ENCODE measurements at places on chromosomes 5 and 9.

DNA sequence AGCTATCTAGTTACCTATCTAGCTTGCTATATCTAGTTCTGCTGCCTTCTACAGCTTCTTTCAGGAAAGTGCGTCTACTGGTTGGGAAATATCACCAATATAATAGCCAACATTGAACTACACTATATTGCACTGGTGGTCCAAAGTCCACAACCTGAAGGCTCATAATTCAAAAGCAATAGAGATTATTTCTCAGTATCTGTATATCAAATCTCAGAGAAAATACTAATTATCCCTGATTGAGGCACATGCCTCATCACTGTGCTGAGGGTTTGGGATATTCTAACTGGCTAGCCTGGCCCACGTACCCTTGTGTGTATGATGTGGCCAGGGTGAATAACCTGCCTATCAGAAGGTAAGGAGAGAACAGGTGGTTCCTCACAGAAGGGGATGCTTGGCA lies 53.8 kb downstream of the SH3RF2 start:
- DNase-seq: no peak

DNA sequence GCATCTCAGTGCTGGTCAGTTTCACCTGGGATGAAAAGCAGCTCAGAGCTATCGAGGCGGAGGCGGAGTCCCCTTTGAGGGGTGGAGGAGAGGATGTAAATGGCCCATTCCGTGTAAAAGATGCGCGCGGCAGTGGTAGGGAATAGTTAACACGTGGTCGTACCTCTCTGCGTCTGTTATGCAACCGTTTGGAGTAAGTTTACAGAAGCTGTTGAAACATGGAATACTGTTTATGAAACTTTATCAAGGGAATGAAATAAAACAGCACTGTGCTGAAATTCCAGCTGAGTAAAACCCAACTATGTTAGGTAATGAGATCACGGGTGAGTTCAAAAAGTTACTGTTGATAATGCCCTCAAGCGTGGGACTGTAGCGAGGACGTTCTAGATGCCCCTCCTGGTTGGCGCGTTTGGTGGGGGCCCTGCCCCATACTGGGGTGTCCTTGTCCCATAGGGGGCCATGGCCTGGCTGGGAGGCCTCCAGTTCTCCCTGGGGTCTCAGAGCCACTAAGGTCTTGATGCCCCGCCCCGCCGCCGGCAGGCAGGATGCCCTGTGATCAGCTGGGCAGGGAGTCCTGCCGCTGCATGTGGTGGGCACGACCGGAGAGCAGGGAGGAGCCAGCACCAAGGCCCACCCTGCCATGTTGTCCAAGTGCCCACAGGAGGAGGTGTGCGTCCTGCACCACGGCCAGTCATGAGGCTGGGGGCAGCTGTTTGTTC lies 90.9 kb downstream of the COL5A1 start:
- no peak for DNase-seq

DNA sequence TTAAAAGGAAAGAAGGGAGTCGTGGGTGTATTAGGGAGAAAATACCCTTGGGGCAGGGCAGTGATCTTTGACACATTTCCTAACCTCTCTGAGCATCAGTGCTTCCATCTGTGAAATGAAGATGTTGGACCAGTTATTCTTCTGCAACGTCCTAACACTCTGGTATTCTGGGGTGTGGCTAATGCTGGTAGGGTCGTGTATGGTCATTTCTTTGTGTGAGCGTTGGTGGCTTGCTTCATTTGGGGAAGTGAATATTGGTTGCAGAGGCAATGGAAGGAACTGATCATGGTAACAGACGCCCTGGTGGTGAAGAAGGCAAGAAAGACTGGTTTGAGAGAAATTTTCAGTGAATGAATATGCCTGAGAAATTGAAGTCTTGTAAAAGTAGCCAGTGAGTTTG lies 67.9 kb upstream of the TTC23L start:
- no peak for DNase-seq

- no peak for DNase-seq
Observed at GRCh38 chr9:21674894-21675293, 127.5 kb upstream of the MTAP start.

GRCh38 chr5:15463231-15463980 lies 36.6 kb upstream of the FBXL7 start:
- no peak for DNase-seq

GRCh38 chr5:142845402-142845921 lies 75.3 kb downstream of the ARHGAP26 start:
- DNase-seq: no peak

DNA sequence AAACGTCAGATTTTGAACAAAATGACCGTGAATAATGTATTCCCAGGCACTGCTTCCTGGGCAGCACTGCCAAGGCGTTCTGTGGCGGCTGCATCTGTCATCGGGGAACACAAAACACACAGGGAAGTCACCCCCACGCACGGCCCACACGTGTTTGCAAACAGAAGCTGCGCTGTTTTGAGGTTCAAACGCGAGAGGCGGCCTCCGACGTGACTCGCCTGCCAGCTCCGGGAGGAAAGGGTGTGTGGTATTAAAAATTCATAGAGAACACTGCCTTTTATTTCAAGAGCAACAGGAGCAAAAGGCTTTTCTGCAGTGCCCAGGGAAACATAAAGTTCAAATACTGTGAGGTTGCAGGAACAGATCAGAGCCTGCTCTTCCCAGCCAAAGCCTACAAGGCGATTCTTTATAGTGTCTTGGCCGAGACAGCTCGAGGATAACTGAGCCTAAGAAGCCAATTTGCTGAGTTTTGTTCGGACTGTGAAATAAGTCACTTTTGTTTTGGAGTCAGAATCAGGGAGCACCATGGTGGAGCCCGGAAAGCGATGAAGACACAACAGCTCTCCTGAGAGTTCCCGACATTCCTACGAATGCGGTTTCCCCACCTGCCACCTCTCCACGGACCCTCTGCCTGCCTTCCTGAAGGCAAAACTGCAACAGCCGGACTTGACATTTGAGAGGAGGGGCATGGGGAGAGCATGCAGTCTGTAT lies 115.3 kb upstream of the IRX2 start:
- DNase-seq: no peak

DNA sequence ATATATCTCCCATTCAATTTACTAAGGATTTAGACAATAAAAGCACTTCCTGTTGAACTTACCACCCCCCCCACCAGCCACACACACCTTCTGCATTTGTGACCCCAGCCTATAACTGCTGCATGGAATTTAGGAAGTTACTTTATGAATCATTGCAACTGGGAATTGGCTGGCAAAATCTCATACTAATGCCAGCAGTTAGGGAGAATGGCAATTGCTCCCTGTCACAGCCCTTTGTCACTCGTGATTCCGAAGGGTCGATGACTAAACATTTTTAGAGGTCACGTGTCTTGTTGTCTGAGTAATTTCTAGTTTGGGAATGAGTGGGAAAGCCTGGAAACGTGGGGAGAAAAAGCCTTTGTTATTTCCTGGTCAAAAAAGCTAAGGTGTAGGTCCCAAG lies 46.6 kb upstream of the PCA3 start:
- no peak for DNase-seq

DNA sequence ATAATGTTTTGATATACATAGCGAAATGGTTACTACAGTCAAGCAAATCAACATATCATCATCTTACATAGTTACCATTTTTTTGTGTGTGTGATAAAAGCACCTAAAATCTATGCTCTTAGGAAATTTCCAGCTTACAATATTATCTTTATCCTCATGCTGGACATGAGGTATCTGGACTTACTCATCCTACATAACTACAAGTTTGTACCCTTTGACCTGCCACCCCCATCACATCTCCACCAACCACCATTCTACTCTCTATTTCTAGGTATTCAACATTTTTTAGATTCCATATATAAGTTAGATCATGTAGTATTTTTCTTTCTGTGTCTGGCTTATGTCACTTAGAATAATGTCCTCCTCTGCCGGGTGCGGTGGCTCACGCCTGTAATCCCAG lies 79.9 kb downstream of the TAF11L14 start:
- no peak for DNase-seq

- DNase-seq: no peak
Observed at GRCh38 chr5:10704949-10705621, 55.9 kb downstream of the DAP start.

GRCh38 chr5:156879665-156880285 lies 29.7 kb downstream of the PPP1R2B start:
- no peak for DNase-seq

DNA sequence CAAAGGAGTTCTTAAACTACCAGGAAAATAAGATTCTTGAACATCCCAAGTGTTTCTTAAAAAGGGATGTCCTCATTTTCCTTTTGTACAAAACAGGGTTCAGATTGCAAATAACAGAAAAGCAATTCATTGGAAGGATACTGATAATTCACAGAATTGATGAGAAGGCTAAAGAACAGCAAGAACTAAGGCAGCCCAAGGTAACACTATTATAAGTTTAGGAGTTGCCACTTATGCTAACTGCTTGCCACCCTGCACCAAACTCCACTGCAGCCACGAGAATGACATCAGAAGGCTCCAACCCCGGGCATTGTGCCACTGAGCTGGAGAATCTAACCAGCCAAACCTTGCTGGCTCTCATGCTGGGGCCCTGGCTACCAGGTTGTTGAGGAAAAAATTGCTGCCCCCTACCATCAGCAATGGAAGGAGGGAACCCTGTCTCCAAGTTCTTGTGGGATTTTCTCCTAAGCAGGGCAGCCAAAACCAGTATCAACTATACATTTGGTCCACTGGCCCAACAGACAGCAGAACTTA lies 123.4 kb downstream of the ARL15 start:
- no peak for DNase-seq

GRCh38 chr5:68137511-68138140 lies 77.9 kb upstream of the PIK3R1 start:
- DNase-seq: no peak

DNA sequence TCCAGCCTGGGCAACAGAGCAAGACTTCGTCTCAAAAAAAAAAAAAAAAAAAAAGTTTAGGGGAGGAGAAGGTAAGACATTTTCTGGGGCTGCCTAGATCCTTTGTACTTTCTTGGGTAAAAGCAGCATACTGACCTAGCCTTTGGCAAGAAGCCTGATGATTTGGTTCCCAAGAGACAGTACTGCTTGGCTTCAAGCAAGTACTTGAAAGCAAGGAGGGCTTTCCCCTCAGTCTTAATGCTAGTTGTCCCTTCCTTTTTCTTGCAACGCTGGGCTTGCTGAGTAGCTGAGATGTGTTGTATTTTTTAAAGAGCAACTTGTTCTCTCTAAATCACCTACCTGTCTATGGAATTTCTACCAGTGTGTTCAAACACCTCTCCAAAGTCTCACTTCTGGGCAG lies 76.2 kb downstream of the INSYN2B start:
- DNase-seq: no peak

- no peak for DNase-seq
Observed at GRCh38 chr5:82274343-82275211, 3.6 kb downstream of the RPS23 start.

GRCh38 chr5:150172145-150172544 lies 5.6 kb downstream of the CDX1 start:
- DNase-seq: no peak

DNA sequence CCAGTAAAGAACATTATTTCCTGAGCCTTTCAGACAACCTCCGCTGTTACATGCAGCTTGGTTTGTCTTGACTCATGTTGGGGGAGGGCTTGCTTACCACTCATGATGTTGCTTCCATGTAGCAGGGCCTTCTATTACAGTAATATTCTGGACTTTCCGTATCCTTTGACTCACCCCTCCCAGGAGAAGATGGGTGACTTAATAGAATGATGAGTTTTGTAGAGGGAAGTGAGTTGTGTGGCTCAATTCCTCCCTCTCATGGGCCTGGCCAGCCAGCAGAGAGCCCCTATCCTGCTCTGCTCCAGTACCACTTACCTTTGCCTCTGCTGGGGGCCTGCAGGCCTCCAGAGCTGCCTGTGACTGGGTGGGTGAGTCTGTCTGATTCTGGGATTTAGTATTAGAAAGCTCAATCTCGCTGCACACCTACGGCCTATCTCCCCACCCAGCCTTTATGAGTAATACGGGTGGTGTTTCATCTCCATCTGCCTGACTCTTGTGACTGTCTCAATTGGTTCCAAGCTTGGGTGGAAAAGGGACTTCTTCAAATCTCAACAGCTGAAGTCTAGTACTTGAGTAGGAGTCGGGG lies 52.6 kb upstream of the KLF9 start:
- peak; percentile 41 for DNase-seq

DNA sequence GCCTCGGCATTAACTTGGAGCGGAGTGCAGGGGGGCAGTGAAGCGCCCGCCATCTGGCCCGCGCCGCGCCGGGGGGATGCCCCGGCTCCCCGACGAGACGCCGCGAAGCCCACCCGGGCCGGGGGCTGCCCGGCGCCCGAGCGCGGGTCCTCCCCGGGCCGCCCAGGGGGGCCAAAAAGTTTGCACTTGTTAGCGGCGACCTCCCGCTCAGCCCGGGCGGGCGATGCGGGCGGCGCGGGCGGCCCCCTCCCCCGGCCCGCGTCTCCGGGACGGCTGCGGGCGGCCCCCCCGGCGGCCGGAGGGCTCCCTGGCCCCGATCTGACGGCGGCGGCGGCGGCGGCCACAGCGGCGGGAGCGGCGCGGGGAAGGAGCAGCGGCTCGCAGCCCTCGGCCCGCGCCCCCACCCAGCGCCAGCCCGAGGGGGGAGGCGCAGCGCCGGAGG lies at the start of gene NTNG2:
Gene NTNG2, plus strand, starts transcription at position 316 of the 442 bp plus-strand sequence. CDS start 4,774 bp downstream, outside the sequence.
- DNase-seq: no peak

DNA sequence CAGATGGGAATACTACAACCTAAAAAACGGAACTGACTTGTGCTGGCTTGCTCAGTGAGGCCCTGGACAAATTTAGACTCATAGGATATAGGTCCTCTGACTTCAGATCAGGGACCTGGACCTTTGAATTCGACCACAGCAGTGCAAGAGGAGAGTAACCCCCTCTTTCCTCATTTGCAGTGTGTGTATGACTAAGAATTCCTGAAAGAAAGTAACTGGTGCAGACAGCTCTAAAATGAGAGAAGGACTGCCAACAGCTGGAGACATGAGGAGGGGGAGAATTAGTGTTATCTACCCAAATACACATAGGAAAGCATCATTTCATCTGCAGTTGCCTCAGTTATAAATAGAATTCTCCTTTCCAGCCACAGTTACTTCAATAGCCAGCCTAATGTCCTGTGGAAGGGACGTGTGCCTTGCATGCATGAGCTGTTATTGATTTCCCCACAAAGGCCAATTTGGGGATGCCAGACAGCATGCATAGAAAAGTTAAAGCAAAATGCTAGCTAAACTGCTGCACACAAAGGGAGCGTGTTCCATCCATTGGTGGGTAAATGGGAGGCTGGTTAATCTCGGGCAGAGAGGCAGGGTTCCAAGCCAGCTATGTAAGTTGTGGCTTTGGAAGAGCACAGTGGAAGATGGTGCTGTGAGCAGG lies 442.7 kb downstream of the CDK5RAP2 start:
- DNase-seq: no peak

DNA sequence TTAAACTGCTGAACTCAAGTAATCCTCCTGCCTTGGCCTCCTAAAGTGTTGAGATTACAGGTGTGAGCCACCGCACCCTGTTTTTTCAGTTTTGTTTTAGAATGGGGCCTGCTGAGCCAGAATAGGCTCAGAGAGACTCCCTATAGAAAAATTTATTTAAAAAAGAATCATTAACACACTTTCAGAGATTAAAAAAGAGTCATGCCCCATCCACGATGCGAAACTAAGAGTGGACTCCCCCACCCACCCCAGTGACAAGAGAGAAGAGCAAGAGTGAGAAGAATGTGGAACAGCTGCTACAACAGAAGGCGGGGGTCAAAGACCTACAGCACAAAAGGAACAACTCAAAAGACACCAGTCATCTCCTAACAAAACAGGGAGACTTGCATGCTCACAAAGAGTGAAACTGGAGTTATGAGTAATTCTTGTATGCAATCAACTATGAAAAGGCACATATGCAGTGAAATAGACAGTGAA lies 47.2 kb downstream of the GLDC start:
- DNase-seq: no peak

All from stimulated activated CD8-positive, alpha-beta memory T cell treated with anti-CD3 and anti-CD28 coated beads, Interleukin-15, amount 100 ng/mL, for 48 hours (primary cell).